ENCODE measurements at places on chromosomes 2 and 18. TPM values are rescaled to one million over a fixed set of nuclear protein-coding genes. Genes with fewer than 3 reads are reported as not detected.

DNA sequence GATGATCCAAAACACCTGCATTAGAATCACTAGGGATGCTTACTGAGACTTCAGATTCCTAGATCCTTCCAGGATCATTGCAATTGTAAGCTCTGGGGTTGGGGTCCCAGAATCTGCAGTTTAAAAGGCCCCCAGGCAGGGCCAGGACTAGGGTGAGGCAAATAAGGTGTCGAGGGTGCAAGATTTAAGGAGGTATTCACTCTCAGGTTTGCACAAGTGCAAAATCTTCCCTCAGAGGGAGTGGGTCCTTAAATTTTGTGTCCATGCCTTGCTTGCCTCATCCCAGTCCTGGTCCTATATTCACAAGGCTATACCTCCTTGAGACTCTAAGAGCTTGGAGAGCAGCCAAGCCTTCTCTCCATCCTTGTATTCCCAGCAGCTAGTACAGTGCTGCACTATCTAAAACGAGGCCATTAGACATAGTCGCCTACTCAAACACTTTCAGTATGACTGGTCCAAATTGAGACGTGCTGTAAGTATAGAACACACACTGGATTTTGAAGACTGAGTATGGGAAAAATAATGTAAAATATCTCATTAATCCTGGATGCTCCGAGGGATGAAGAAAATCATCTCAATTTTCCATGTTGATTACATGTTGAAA, 31.6 kb upstream of the MREG start:
- no peaks in the 10 kb centered on the region for H3K27me3 ChIP-seq
- H3K27ac ChIP-seq: no peak overlapping the region
- peaks cover 17% of the 10 kb centered on the region for H3K36me3 ChIP-seq

DNA sequence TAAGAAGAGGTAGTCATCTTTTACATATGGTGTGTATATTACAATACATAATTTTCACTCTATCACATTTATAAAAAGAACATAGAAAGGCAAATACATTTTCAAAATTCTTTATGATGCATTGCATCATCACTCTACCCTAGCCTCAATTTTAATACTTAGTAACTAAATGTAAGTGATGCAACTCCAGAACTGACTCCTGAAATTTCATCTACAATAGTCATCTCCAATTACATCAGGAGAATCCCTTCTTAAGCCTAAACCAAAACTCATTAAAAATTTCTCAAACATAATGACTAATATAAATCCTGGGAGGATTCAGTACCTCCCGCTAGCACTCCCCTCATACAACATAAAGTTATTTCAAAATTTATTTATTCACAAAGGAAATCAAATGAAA, 15.9 kb downstream of the TMX3 start:
- H3K4me1 ChIP-seq: peaks cover 11% of the 10 kb centered on the region
- H3K36me3 ChIP-seq: peaks cover 25% of the 10 kb centered on the region
- no peak for DNase-seq
- no peak overlapping the region for H3K4me3 ChIP-seq
- no peak overlapping the region for H3K27ac ChIP-seq

- no peaks in the 10 kb centered on the region for H3K27me3 ChIP-seq
- peaks cover 31% of the 10 kb centered on the region for H3K36me3 ChIP-seq
- H3K27ac ChIP-seq: peak overlapping the region; percentile 65
- DNase-seq: no peak
Observed at GRCh38 chr2:98457045-98457696, 12.5 kb downstream of the INPP4A start.

- no peak for DNase-seq
- peaks cover 2% of the 10 kb centered on the region for H3K27me3 ChIP-seq
- H3K4me3 ChIP-seq: no peak overlapping the region
- H3K4me1 ChIP-seq: peaks cover 14% of the 10 kb centered on the region
- peaks cover 2% of the 10 kb centered on the region for H3K36me3 ChIP-seq
Observed at GRCh38 chr2:12168354-12168753, 421.9 kb downstream of the LPIN1 start.

GRCh38 chr2:199366406-199366805, 91.3 kb downstream of the SATB2 start:
- peaks cover 6% of the 10 kb centered on the region for H3K27me3 ChIP-seq
- no peak overlapping the region for H3K4me3 ChIP-seq
- no peak for DNase-seq
- no peaks in the 10 kb centered on the region for H3K36me3 ChIP-seq
- no peak overlapping the region for H3K27ac ChIP-seq

DNA sequence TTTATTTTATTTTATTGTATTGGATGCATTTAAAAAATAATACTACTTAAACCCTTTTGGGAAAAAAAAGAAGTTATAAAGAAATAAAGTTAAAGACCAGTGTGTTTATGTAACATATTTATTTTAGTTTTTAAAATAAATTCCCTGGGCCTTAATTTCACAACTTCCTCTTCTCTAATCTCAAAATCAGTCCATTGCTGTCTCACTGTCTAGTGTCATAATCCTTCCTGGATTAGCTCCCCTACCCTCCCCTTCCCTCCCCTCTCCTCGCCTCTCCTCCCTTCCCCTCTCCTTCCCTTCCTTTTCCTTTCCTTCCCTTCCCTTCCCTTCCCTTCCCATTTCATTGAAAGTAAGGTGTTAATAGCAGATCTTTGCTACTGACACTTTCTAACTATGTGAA, 40.3 kb upstream of the ZEB2 start:
- no peaks in the 10 kb centered on the region for H3K4me1 ChIP-seq
- no peak overlapping the region for H3K27ac ChIP-seq
- H3K36me3 ChIP-seq: peaks cover 1% of the 10 kb centered on the region
- peaks cover 11% of the 10 kb centered on the region for H3K27me3 ChIP-seq
- no peak overlapping the region for H3K4me3 ChIP-seq
- no peak for DNase-seq

DNA sequence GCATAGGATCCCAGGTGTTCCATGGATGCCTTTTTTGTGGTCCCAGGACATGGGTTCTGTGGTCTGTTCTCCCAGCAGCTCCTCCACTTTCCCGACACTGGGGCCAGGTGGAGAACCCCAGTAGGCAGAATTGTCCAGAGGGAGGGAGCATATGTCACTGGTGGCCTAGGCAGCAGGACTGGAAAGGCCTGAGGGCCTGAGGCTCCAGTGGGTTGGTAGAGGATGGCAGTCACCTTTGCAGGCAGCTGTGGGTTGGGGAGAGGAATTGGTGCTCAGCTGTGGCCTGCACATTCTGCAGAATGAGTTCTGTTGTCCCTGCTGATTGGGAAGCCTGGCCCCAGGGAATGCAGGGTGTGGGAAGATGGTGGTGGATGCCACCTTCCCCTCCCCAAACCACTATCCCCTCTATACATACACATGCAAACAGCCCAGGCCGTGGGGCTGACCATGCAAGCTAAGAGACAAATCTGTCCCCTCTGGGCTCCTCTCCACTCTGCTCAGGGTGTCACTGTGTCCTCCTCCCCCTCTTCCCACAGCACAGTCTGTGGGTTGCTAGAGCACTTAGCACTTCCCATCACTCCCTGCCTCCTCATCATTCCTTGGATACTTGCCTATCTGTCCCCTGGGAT, 11.4 kb downstream of the CTIF start:
- H3K4me3 ChIP-seq: no peak overlapping the region
- H3K36me3 ChIP-seq: no peaks in the 10 kb centered on the region
- DNase-seq: no peak
- H3K4me1 ChIP-seq: peaks cover 3% of the 10 kb centered on the region
- H3K27me3 ChIP-seq: peaks cover 8% of the 10 kb centered on the region

- H3K27me3 ChIP-seq: peaks cover 4% of the 10 kb centered on the region
- peaks cover 9% of the 10 kb centered on the region for H3K36me3 ChIP-seq
- no peak overlapping the region for H3K27ac ChIP-seq
- DNase-seq: no peak
- H3K4me3 ChIP-seq: peak overlapping the region; percentile 48
Observed at GRCh38 chr2:39780825-39781600, 2.0 kb upstream of the THUMPD2 start.

GRCh38 chr2:168518555-168519066, 62.5 kb downstream of the CERS6 start:
- no peak overlapping the region for H3K27ac ChIP-seq
- no peak overlapping the region for H3K4me3 ChIP-seq
- DNase-seq: no peak
- no peaks in the 10 kb centered on the region for H3K27me3 ChIP-seq

- no peak overlapping the region for H3K4me3 ChIP-seq
- H3K27ac ChIP-seq: no peak overlapping the region
- DNase-seq: no peak
Observed at GRCh38 chr2:121203591-121204249, 81.3 kb downstream of the TFCP2L1 start.

DNA sequence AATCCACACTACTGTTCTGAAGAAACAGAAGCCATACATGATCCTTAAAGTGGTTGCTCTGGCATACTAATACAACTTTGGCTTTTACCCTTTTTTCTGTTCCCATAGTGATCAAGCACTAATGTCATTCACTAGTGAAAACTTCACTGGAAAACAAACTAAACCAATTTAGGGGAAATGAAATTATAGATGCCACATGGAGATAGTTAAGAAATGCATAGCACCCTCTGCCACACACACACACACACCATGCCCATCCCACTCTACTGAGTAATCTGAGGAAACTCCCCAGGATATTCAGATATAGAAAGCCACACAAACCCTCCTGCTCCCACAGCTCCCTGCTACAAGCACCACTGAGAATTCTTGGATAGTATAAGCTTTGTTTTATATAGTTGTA, 39.1 kb downstream of the SLC3A1 start:
- no peaks in the 10 kb centered on the region for H3K27me3 ChIP-seq
- H3K27ac ChIP-seq: no peak overlapping the region
- DNase-seq: no peak
- peaks cover 51% of the 10 kb centered on the region for H3K36me3 ChIP-seq
- H3K4me1 ChIP-seq: no peaks in the 10 kb centered on the region

- no peak overlapping the region for H3K27ac ChIP-seq
- no peaks in the 10 kb centered on the region for H3K4me1 ChIP-seq
- no peaks in the 10 kb centered on the region for H3K36me3 ChIP-seq
- DNase-seq: no peak
- no peak overlapping the region for H3K4me3 ChIP-seq
- peaks cover 3% of the 10 kb centered on the region for H3K27me3 ChIP-seq
Observed at GRCh38 chr2:164920430-164920829, 34.9 kb downstream of the SLC38A11 start.

- H3K36me3 ChIP-seq: no peaks in the 10 kb centered on the region
- no peaks in the 10 kb centered on the region for H3K4me1 ChIP-seq
- no peak overlapping the region for H3K27ac ChIP-seq
- H3K4me3 ChIP-seq: no peak overlapping the region
- DNase-seq: no peak
Observed at GRCh38 chr2:122469147-122469546, 713.7 kb downstream of the TSN start.

- no peaks in the 10 kb centered on the region for H3K27me3 ChIP-seq
- no peak overlapping the region for H3K27ac ChIP-seq
- DNase-seq: no peak
- H3K4me1 ChIP-seq: peaks cover 6% of the 10 kb centered on the region
Observed at GRCh38 chr2:190451561-190452176, 43.5 kb downstream of the MFSD6 start.

- no peaks in the 10 kb centered on the region for H3K27me3 ChIP-seq
- no peaks in the 10 kb centered on the region for H3K36me3 ChIP-seq
- no peak overlapping the region for H3K4me3 ChIP-seq
- no peak overlapping the region for H3K27ac ChIP-seq
Observed at GRCh38 chr2:104504331-104505073, 349.4 kb upstream of the POU3F3 start.

DNA sequence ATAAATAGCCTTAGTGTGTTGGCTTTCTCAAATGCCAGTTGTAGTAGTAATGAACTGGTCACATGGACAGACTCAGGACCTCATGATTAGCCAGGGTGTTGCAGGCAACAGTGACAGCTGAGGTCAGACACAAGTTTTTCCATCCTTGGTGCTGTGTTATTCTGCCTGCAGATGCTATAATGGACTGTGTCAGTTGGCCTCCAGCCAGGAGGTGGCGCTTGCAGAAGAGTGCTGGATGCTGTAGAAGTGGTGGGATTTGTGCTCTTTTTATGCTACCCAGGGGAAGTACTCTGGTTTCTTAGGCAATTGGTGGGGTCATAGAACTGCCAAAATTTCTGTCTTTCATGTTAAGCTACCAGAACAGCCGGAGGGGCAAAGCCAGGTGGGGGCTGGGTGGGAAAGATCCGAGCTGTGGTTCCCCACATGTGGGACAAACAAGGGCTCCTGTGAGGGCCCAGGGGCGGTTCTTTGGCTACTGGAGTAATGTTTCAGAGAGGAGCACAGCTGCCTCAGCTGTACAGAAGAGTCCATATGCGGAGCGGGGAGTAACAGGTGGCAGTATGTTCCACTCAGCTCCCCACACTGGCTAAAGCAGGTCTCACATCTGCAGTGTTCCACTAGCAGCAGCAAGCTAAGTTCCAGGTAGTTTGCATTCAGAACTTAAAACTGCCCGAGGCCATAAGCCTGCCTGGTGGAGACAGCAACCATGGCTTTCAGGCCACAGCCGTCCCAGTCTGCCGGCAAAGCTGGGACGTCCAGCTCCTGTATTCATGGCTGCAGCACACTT, 104.4 kb downstream of the GULP1 start:
- no peak overlapping the region for H3K4me3 ChIP-seq
- no peak overlapping the region for H3K27ac ChIP-seq
- no peaks in the 10 kb centered on the region for H3K27me3 ChIP-seq
- no peaks in the 10 kb centered on the region for H3K36me3 ChIP-seq
- no peak for DNase-seq

POTEI gene
- total RNA-seq: not detected

CDH2 gene
- not detected for total RNA-seq

KHK gene
- total RNA-seq: 13.1 TPM

TACR1 gene
- not detected for total RNA-seq

PLCD4 gene
- 0.54 TPM for total RNA-seq

PAX8 gene
- total RNA-seq: 2.5 TPM

COL4A3 gene
- total RNA-seq: not detected

SCN3A gene
- not detected for total RNA-seq

CFAP53 gene
- total RNA-seq: 0.68 TPM

SOX11 gene
- not detected for total RNA-seq

IL37 gene
- total RNA-seq: not detected

Measured in activated naive CD8-positive, alpha-beta T cell treated with anti-CD3 and anti-CD28 coated beads, Interleukin-2, amount 10 ng/mL, durations not matched to agents 7 days and 5 days (primary cell).